ENCODE measurements at places on chromosomes 3 and 15. TPM values are rescaled to one million over a fixed set of nuclear protein-coding genes. Genes with fewer than 3 reads are reported as not detected.
A peak's percentile ranks its signal among the peaks of the same experiment; 100 is the strongest.

DNA sequence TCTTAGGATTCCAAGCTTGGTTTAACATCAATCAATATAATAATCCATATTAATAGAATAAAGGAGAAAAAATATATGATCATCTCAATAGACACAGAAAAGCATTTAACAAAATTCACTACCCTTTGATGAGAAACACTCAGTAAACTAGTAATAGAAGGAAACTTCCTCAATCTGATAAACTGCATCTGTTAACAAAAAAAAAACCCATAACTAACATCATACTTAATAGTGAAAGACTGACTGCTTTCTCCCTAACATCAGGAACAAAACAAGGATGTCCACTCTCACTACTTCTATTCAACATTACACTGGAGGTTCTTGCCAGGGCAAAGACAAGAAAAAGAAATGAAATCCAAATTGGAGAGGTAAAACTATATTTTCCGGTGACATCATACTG is 30.5 kb downstream of the LRRK1 start:
- no peaks in the 10 kb centered on the region for H3K4me1 ChIP-seq
- H3K27me3 ChIP-seq: no peaks in the 10 kb centered on the region
- no peak overlapping the region for H3K27ac ChIP-seq
- H3K4me3 ChIP-seq: no peak overlapping the region

GRCh38 chr15:64337761-64338160 is 18.2 kb downstream of the CSNK1G1 start:
- peaks cover 11% of the 10 kb centered on the region for H3K4me1 ChIP-seq
- no peaks in the 10 kb centered on the region for H3K27me3 ChIP-seq
- no peak for DNase-seq
- peaks cover 10% of the 10 kb centered on the region for H3K36me3 ChIP-seq
- H3K4me3 ChIP-seq: no peak overlapping the region

DNA sequence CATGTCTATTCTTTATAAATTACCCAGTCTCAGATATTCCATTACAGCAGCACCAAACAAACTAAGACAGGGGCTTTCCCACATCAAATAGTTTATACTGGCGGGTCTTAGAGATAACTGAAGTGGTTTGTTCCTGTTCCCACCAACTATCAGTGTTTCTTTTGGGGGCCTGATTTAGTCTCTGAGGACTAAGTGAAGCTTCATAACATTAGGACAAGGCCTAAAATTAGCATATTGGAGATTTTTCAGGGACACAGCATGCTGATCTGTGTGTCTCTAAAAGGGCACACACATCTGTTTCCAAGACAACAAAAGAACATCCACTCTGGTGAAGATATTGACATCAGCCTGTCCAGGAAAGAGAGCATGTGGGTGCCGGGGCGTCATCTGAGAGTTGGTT is 72.6 kb upstream of the SEMA6D start:
- no peaks in the 10 kb centered on the region for H3K36me3 ChIP-seq
- DNase-seq: no peak
- no peaks in the 10 kb centered on the region for H3K27me3 ChIP-seq
- H3K27ac ChIP-seq: no peak overlapping the region
- H3K4me1 ChIP-seq: no peaks in the 10 kb centered on the region

DNA sequence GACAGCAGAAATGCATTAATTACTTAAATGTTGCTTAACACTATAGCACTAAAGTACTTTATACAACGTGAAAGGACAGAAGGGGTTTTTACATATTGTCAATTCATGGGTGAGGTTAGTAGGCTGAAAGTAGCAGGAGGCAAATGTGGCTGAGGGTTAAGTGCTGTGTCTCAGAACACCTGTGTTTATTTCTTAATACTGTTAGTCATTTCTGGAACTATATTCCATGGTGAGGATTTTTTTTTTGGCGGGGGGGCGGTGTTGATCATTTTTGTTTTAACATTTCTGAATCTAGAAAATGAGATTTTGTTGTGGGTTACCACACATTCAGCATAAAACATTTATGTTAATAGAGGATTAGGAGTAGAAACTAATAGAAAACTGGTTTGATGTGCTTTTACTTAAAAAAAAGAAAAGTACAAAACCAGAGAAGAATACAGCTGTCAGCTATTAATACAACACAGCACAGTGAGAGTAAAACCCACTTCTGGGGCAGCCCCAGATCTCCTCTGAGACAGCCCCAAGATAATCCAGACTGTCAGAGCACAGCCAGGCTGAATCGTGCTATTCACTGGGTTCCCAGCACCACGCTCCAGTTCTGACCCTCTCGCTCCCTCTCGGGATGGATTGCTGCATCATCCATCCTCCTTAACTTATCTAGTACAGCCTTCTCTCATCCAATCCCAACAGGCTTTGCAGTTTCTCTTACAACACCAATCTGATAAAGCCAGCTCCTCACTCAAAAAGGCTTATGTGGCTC is 307.7 kb downstream of the TUSC7 start:
- H3K4me1 ChIP-seq: no peaks in the 10 kb centered on the region
- DNase-seq: no peak
- H3K27ac ChIP-seq: no peak overlapping the region
- H3K36me3 ChIP-seq: no peaks in the 10 kb centered on the region
- no peak overlapping the region for H3K4me3 ChIP-seq

- H3K4me1 ChIP-seq: no peaks in the 10 kb centered on the region
- DNase-seq: no peak
- H3K4me3 ChIP-seq: no peak overlapping the region
- H3K36me3 ChIP-seq: peaks cover 39% of the 10 kb centered on the region
- H3K27me3 ChIP-seq: no peaks in the 10 kb centered on the region
These were observed 45.8 kb upstream of the IP6K2 start for GRCh38 chr3:48762816-48763215.

- no peaks in the 10 kb centered on the region for H3K27me3 ChIP-seq
- no peak overlapping the region for H3K27ac ChIP-seq
- H3K4me1 ChIP-seq: peaks cover 11% of the 10 kb centered on the region
- DNase-seq: no peak
These were observed 18.5 kb downstream of the CLDN11 start for GRCh38 chr3:170437176-170437575.

DNA sequence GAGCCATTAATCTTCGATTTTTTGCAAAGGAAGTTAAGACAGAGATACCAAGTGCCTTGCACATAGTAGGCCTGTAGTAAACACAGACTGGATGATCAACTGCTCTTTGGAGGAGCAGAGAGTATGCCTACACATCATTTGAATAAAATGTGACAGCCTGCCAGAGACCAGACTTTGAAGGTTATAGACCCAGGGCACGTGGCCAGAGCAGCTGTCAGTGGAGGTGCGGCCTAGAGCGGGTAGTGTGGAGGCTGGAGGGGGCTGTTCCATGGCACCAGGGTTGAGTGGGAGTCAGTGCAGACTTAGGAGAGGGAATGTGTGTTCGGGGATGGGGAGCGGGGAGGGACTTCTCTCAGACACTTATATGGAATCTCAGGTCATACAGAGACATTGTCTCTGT is 80.8 kb downstream of the SMAD3 start:
- peak; percentile 69 for DNase-seq
- no peaks in the 10 kb centered on the region for H3K27me3 ChIP-seq
- H3K36me3 ChIP-seq: peaks cover 4% of the 10 kb centered on the region
- H3K27ac ChIP-seq: peak overlapping the region; percentile 90
- peaks cover 73% of the 10 kb centered on the region for H3K4me1 ChIP-seq

DNA sequence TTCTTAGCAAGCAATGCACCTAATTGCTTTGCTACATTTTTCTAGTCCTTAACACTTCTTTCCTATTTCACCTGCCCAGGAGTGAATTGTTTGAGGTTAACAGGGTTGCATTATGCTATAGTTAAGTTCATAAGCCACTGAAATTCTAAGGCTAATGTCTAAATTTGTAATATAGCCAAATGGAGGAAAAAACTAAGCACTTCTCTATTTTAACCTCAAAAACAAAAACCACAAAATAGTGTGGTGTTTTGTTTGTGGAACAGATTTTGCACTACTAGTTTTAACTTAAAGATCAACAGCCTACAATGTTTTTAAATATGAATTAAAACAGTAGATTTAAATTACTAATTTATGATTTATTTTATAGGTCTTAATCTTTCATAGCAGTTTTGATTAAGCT is 5.5 kb downstream of the ATOSA start:
- H3K27me3 ChIP-seq: no peaks in the 10 kb centered on the region
- peaks cover 57% of the 10 kb centered on the region for H3K36me3 ChIP-seq

DNA sequence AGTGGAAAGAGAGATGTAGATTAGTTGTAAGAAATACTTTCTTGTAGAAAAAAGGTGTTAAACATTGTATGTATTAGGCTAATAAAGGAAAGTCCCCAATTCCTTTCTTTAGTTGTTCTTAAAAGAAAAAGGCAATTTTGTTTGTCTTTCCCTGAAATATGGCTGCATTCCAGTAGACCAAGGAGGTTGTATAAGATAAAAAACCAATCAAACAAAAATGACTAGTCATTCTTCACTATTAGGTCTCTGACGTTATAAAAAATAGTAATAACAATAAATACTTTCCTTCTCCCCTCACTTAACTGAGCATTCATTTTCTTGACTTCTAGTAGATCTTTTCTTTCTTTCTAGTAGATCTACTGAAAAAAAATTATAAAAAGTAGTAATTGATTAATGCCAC is 8.6 kb upstream of the PPM1L start:
- no peak overlapping the region for H3K4me3 ChIP-seq
- H3K27me3 ChIP-seq: no peaks in the 10 kb centered on the region
- H3K36me3 ChIP-seq: no peaks in the 10 kb centered on the region
- H3K27ac ChIP-seq: no peak overlapping the region
- no peaks in the 10 kb centered on the region for H3K4me1 ChIP-seq

DNA sequence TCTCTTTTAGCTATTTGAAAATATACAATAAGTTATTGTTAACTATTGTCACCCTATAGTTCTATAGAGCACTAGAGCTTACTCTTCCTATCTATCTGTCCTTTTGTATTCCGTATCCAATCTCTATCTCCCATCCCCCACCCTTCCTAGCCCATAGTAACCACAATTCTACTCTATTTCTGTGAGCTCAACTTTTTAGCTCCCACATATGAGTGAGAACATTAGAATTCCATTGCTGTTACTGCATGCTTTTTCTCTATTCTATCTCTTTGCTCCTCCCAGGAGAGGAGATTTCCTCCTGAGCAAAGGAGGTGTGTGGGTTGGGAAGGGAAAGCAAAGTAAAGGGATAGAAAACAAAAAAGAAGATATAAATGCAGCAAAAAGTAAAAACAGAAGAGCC is 105.6 kb upstream of the SLC4A7 start:
- H3K4me1 ChIP-seq: peaks cover 24% of the 10 kb centered on the region
- no peak for DNase-seq
- no peaks in the 10 kb centered on the region for H3K27me3 ChIP-seq
- no peak overlapping the region for H3K4me3 ChIP-seq
- peak overlapping the region; percentile 1 for H3K27ac ChIP-seq

DNA sequence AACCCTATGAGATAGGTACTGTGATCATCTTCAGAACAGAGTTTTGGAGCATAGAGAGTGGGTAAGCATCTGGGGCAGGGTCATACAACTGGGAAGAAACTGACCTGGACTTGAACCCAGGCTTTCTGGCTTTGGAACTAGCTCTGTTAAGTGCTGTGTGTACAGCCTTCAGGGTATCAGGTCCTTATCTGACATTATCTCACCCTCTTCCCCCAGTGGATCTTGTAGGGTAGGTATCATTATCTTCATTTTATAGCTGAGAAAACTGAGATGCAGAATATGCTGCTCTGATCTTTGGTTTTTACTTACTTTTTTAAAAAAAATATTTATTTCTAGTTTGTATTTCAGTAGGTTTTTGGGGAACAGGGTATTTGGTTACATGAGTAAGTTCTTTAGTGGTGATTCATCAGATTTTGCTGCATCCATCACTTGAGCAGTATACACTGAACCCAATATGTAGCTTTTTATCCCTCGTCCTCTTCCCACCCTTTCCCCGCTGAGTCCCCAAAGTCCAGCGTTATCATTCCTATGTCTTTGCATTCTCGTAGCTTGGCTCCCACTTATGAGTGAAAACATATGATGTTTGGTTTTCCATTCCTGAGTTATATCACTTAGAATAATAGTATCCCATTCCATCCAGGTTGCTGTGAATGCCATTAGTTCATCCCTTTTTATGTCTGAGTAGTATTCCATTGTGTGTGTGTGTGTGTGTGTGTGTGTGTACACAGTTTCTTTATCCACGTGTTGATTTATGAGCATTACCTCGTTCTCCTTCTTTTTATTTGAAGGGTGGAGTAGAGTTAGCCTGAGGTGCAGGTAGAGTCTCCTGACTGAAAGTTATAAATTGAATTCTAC is 271.2 kb downstream of the PTPRG start:
- peaks cover 6% of the 10 kb centered on the region for H3K36me3 ChIP-seq
- no peak overlapping the region for H3K4me3 ChIP-seq
- DNase-seq: no peak
- peaks cover 31% of the 10 kb centered on the region for H3K4me1 ChIP-seq

GRCh38 chr3:30943206-30943605 is 48.7 kb upstream of the GADL1 start:
- no peaks in the 10 kb centered on the region for H3K4me1 ChIP-seq
- DNase-seq: no peak
- no peaks in the 10 kb centered on the region for H3K36me3 ChIP-seq

- H3K27ac ChIP-seq: no peak overlapping the region
- H3K36me3 ChIP-seq: no peaks in the 10 kb centered on the region
- peaks cover 16% of the 10 kb centered on the region for H3K4me1 ChIP-seq
- H3K27me3 ChIP-seq: peaks cover 23% of the 10 kb centered on the region
- peak overlapping the region; percentile 63 for H3K4me3 ChIP-seq
- DNase-seq: peak; percentile 37
These were observed 485 bp downstream of the CELF6 start for GRCh38 chr15:72319360-72319984.

- no peak for DNase-seq
- no peak overlapping the region for H3K27ac ChIP-seq
- H3K4me1 ChIP-seq: peaks cover 1% of the 10 kb centered on the region
- H3K4me3 ChIP-seq: no peak overlapping the region
- no peaks in the 10 kb centered on the region for H3K36me3 ChIP-seq
These were observed 114.7 kb upstream of the ALDH1A3 start for GRCh38 chr15:100764778-100765466.

GRCh38 chr3:178342111-178342510 is 194.1 kb upstream of the KCNMB2 start:
- no peak overlapping the region for H3K27ac ChIP-seq
- no peaks in the 10 kb centered on the region for H3K27me3 ChIP-seq
- H3K4me3 ChIP-seq: no peak overlapping the region
- no peak for DNase-seq
- peaks cover 5% of the 10 kb centered on the region for H3K4me1 ChIP-seq

ATP13A5 gene
- not detected for total RNA-seq

ETFA gene
- total RNA-seq: 133 TPM

TMEM202 gene
- not detected for total RNA-seq

PLSCR4 gene
- total RNA-seq: 4.4 TPM

TMEM158 gene
- total RNA-seq: 1.9 TPM

PTX3 gene
- total RNA-seq: 217 TPM

PLAAT1 gene
- 1.0 TPM for total RNA-seq

TRPM1 gene
- not detected for total RNA-seq

SMC4 gene
- total RNA-seq: 89.3 TPM

ILDR1 gene
- total RNA-seq: 0.23 TPM

IL20RB gene
- 163 TPM for total RNA-seq

CCR8 gene
- not detected for total RNA-seq

RASGRP1 gene
- not detected for total RNA-seq

ADGRG7 gene
- total RNA-seq: not detected

MIX23 gene
- 78.2 TPM for total RNA-seq
